ENCODE measurements at places on chromosomes 3 and 15.

- DNase-seq = no peak
Measured at GRCh38 chr3:51398595-51399310, 7.7 kb downstream of the RBM15B start.

- no peak for DNase-seq
Measured at GRCh38 chr3:190521998-190522397, 8.1 kb downstream of the IL1RAP start.

GRCh38 chr15:73754461-73754860 is 1.3 kb upstream of the INSYN1 start:
- no peak for DNase-seq

DNA sequence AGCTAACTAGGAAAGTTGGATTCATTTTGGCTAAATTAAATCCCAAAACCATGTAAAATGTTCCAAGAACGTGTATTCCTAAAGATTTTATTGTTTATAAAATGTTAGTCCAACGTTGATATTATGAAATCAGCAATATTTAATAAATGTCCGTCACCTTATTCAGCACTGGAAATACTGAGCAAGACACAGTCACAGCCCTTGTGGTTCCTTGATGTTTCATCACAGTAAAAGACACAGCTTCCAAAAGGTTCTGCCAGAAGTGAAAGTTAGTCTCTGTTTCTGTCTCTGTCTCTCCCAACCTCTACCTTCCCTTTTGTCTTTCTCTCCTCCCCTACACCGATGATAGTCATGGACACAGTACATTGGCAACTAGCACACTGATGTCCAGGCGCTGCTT is 82.2 kb upstream of the BOC start:
- DNase-seq = no peak

GRCh38 chr3:84487296-84487695 is 471.5 kb upstream of the CADM2 start:
- no peak for DNase-seq

- no peak for DNase-seq
Measured at GRCh38 chr3:61927332-61927731, 366.0 kb downstream of the PTPRG start.

- DNase-seq = no peak
Measured at GRCh38 chr3:131756405-131756804, 253.6 kb upstream of the MRPL3 start.

GRCh38 chr3:197181741-197182140 is 116.7 kb downstream of the DLG1 start:
- DNase-seq = no peak

DNA sequence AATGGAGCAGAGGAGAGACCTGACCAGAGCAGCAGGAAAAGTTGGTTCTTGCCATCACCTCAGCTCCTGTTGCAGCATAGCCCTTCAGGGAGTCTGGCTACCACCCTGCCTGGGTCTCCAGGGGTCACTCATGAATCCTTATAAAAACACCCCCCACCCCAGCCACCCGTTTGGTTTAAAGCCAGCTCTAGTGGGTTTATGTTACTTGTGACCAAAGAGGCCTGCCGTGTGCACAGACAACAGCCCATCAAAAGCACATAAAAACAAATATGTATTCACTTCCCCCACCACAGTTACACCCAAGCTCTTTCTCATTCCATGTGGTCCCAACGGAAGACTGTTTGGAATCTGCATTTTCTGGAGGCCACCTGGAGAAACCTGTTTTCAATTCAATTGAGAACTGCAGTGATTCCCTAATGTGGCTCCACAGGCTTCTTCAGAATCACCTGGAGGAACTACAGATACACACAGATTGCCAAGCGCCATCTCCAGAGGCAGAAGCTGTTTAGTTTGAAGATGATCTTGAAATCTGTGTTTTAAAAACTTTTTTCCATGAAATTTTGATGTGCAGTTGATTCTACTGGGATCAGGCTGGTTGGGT is 13.8 kb downstream of the FOXL2 start:
- DNase-seq = no peak

DNA sequence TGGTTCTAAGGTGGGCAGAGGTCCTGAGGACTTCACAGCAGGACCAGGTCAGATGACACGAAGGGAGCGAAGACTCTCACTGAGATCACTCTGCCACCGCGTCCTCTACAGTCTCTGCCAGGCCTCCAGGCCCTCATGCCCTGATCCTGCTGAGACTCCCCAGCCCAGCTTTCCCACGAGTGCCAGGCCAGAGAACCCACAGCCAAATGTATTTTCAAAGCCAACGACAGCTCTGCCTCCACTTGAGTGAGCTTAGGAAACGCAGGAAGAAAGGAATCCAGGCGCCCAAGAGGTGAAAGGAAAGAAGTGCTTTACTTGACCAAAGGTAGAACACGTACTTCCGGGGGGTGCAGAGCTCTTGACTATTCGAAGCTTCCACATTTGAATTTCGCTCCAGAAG is 275.0 kb downstream of the XXYLT1 start:
- no peak for DNase-seq

GRCh38 chr15:39530480-39531342 is 50.2 kb upstream of the THBS1 start:
- DNase-seq = no peak

DNA sequence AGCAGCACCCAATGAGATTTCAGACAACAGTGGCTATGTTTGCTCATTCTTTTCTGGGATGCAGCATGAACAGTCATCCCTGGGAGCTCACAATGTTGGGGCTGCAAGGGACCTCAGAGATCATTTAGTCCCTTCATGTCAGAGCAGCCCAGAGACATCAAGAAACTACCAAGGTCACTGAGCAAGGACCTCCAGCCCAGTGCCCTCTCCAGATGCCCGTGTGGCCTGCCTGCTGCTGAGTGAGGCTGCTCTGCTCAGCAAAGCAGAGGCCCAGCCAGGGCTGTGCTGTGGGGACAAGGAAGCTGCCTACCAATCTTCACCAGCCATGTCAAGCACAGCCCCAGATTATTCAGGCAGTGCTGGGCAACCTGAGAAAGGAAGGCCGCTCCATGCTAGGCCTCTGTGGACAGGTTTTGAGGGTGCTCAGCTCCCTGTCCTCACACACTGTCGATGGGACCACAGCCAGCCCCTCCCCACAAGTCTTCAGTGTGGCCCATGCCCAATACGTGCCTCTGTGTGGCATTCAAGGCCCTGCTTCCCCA is 99.7 kb downstream of the DAPK2 start:
- no peak for DNase-seq

- no peak for DNase-seq
Measured at GRCh38 chr3:58829321-58830000, 162.9 kb upstream of the FAM3D start.

DNA sequence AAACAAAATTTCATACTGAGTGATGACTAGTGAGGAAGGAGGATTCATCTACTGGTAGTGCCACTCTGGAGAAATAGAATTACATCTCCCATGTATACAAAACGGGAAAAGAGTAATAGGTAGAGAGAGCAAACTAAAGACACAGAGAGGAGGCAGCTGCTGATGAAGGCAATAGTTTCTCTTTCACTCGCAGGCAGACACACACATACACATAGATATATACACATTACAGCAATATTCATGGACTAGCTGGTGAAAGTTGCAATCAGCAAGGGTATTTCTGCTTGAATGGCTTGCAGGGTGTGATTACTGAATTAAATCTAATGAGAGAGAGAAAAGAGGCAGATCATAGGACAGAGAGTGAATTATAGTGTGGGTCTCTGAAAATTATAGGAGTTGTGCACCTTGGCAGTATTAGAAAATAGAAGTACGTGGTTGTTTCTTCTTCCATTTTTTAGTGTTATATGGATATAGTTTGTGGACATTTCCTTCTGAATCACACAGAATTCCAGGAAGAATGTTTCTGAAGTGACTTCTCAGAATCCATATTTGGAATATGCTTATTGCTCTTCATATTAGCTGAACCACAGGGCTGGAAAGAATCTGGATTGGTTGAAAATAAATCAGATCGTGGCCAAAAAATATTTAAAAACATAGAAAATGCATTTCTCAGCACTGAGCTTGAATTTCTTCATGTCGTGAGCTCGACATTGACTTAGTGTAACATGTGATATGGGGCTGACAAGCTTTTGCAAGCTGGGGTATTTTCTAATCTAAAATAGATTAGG is 991.2 kb downstream of the TUSC7 start:
- DNase-seq = no peak

DNA sequence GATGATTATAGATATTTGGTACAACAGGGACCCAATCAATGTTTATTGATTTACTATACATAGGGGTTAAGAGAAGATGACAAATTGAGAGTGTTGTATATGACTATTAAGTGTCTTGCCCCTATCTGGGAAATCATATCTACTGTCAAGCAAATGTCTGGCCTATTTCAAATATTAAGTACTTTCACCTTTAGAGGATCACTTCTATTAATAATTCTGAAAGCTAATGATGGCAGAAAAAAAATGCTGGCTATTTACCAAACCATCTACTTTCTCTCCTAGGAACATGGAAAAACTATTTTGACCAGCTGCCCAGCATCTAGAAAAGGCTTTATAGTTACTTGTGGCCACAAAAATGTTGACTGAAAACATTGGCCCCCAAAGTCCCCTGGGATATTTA is 632.3 kb upstream of the ZNF385D start:
- DNase-seq = no peak

GRCh38 chr3:160739079-160739478 is 17.0 kb upstream of the PPM1L start:
- DNase-seq = no peak

DNA sequence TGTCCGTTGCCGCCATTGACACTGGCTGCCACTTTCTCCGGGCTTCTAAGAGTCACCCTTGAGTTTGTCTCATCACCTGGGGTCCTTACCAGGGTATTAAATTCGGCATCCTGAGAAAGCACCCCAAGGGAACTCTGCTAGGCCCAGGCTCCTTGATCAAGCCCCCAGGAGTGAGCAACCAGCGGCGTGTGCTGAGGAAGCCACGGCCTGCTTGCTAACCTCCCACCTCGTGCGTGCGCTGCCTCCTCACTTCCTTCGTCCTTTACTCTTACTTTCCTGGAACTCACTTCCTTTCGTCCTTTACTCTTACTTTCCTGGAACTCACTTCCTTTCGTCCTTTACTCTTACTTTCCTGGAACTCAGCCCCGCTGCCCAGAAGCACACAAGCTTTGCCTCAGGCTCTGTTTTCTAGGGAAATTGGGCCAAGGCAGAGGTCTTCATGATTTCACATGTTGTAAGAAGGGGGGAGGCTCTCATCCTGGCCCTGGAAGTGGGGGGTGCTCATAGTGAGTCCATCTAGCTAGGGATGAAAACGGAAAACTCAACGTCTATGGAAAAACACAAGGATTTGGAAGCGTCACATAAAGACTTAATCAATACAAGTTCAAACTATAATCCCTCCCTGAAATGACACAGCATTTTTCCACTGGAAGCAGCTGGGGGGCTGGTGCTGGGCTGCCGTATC is 36.7 kb upstream of the BDH1 start:
- no peak for DNase-seq

DNA sequence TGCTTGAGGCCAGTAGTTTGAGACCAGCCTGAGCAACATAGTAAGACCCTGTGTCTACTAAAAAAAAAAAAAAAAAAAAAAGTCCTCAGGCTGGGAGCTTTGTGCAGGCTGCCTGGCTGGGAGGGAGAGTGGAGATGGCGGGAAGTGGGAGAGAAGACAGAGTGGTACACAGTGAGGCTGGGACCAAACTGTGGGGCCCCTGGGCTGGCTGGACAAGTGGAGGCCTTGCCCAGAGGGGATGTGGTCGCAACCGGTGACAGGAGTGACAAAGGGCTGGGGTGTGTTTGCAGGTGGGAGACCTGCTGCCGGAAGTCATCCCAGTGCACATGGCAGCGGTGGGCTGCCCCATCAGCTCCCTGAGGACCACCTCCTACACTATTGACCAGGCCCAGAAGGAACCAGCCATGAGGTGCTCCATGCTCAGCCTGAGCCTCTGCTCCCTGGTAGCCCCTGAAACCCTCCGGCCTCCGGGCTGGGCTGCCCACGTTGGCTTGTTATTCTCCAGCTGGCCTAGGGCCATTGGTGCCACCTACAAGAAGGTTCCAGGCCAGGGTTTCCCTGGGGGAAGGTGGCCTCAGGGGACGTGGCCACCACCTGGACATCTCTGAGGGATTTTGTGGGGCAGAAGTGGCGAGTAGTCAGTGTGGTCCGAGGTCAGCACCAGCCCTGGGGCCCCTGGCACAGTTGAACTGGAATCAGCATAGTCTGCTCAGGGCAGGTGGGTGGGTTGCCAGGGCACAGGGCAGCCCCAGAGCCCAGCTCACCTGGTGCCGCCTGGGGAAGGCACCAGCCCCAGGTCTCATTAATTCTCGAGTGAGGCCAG is 22.7 kb downstream of the ACAA1 start:
- no peak for DNase-seq

- DNase-seq = no peak
Measured at GRCh38 chr15:90407871-90408317, 19.9 kb downstream of the IQGAP1 start.

GRCh38 chr3:47580481-47580880 is 1.8 kb upstream of the CSPG5 start:
- DNase-seq = no peak

GRCh38 chr3:158258619-158259018 is 148.7 kb downstream of the RSRC1 start:
- no peak for DNase-seq

DNA sequence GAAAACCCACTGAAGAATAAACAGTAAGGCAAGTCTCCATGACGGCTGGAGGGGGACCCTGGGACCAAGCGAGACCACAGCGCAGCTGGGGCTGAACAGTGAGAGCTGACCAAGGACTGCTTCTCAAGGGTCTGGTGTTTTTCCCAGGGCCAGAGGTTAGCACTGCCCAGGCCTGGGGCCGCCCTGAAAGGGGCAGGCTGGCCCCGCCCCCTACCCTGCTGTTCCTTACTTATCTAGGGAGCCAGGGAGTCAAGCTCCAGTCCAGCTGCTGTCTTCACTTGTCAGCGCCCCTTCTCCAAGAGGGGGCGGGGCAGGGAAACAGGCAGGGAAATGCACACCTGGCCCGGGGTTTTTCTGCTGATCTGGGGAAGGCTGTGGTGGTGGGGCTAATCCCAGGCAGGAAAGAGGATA is 51.6 kb upstream of the HACD2 start:
- no peak for DNase-seq

DNA sequence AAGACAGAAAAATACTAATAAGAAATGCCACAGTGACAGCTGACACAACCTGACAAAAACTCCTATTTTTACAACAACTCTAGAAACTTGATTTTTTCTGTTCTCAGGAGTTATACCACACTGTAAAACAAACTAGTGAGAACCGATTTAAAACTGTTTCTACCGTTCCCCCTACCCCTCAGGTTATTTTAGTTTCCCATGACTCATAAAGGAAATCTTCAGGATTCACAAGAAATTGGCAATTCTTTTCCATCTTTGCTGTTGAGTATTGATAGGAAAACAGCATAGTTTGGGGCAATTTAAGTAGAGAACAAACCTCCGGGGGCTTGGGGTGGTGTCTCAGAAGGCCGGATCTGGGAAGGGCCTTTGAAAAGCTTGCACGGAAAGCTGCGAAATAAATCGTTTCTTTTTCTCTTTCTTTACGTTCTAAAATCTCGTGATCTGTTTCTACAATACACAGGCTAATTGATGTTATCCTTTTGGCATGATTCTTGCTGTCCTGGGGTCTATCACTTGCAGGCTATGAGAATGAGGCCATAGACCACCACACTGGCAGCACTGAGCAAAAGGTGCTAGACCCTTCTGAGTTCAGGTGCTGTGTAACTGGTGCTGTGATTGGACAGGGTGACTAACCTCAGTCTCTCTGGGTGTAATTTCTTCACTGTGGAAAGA is 89.3 kb downstream of the LPP start:
- DNase-seq = no peak

Data from HepG2 (cell line).